ENCODE measurements at places on chromosomes 2 and 18. TPM values are rescaled to one million over a fixed set of nuclear protein-coding genes. Genes with fewer than 3 reads are reported as not detected.

The ARHGAP28 gene
- 0.09 TPM for total RNA-seq

The CMPK2 gene
- total RNA-seq, result 1.00 TPM

The RAB17 gene
- total RNA-seq, result 0.10 TPM

The FAM237A gene
- total RNA-seq, result not detected
